ENCODE measurements at places on chromosomes 5 and 9.
A peak's percentile ranks its signal among the peaks of the same experiment; 100 is the strongest.

- DNase-seq: no peak
Observed at GRCh38 chr9:23467276-23467675, 358.8 kb downstream of the ELAVL2 start.

DNA sequence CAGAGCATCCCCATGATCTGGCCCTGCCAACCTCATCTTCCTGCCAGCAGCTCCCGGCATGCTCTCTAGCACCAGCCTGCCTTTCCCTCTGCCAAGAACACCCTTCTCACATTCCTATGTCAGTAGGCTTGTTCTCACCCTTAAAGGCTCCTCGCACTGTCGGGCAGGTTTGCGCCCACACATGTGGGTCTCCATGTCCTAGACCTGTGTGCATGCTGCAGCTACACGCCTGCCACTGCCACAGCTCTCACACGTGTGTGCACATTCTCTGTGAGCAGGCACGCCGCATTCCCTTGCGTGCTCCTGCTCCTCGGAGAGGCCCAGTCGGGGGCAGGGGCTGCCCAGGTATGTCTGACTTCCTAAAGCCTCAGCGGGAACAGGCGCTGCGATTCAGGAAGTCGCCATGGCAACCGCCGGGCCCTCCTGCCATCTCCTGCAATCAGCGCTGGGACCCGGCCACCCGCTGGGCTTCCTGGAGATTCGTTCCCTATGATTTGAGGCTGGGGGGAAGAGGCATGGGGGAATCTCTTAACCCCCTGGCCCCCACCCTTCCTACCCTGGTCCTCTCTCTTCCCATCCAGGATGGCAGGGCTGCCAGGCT lies 28.1 kb downstream of the NDUFA8 start:
- no peak for DNase-seq

GRCh38 chr9:38067859-38068681 lies 957 bp downstream of the SHB start:
- no peak for DNase-seq

- no peak for DNase-seq
Observed at GRCh38 chr5:169412831-169413230, 111.9 kb upstream of the SLIT3 start.

DNA sequence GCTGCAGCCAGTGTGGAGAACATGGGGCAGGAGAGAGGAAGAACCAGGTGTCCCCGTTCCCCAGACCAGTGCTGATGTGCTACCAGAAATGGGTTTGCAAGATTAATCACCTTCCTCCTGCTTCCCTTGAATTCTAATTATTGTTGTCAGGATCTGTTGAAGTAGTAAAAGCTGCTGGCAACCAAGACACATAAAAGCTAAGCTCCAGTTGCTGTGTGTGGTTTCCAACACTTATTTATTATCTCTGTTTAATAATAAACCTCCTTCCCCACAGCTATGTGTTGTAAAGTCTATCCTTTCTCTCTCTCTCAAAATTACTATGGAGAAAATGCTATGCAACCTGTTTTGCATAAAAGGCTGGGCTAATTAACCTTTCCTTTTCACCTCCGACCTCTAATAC lies 2.3 kb upstream of the RETREG1 start:
- DNase-seq: no peak

DNA sequence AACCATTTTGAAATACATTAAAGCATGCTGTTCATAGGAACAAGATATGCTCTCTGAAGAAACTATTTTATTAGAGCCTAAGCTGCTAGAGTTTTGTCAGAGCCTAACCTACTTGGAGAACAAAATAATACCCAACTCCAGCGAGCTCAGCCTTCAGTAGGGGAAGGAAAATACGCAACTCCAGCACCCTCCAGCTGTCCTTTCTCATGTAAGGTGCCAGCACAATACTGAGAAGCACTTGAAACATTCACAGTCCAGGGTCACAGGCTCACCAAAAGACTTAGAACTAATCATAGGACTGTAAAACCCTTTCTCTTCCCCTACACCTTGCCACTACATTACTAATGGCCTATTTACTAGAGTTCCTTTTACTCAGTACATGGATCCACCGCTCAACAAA lies 18.9 kb downstream of the DPYSL3 start:
- no peak for DNase-seq

GRCh38 chr5:72681781-72682180 lies 134.7 kb upstream of the TNPO1 start:
- DNase-seq: no peak

GRCh38 chr5:43073597-43074546 lies 33.8 kb upstream of the ANXA2R start:
- no peak for DNase-seq

DNA sequence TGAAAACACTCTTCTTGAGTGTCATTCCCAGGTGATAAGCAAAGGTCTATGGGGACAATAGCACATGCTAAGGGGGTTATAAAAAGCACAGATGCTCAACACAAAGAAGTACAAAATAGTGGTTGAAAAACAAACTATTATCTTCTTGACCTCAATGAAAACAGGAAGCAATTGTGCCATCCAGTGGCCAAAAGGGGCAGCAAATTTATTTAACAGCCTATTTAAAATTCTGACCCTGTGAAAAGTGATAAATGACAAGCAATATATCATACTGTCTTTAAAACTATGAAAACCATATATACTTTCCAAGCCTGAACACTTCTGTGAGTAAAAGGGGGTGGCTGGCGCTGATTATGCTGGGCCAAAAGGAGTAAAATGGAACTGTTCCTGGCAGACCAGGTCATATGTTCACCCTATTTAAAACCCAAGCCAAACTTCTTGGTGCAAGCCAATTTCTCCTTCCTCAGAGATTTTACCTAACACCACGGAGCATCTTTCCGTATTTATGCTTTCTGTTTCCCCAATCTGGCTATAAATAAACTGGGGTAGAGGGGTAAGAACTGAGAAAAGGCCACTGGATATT lies 29.7 kb downstream of the TEX10 start:
- DNase-seq: peak; percentile 46

GRCh38 chr9:137127301-137128157 lies 11.4 kb upstream of the GRIN1 start:
- no peak for DNase-seq

- DNase-seq: no peak
Observed at GRCh38 chr9:17875886-17876285, 297.0 kb downstream of the SH3GL2 start.

- DNase-seq: no peak
Observed at GRCh38 chr5:110027527-110028322, 338.0 kb downstream of the MAN2A1 start.

DNA sequence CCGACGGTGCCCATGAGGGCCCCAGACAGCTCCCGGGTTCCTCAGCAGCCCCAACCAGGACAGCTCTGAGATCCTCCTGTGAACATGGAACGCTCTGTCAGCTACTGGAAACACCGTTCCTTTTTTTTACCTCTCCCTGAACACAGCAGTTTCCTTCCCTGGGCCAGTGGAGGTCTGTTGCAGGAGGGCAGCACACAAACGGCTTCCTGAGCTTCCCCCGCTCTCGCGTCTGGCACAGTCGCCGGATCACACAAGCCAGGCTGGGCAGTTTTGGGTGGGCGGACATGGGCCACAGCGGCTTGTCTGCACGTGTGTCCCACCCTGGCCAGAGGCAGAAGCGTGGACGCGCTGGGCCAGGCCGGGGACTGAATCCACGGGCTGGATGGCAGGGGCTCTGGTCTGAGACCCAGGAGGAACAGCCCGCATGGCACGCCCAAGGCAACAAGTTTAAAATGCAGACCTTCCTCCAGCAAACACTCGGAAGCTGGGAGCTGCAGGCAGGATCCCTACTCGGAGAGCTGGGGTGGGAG lies 106.8 kb upstream of the SARDH start:
- no peak for DNase-seq

DNA sequence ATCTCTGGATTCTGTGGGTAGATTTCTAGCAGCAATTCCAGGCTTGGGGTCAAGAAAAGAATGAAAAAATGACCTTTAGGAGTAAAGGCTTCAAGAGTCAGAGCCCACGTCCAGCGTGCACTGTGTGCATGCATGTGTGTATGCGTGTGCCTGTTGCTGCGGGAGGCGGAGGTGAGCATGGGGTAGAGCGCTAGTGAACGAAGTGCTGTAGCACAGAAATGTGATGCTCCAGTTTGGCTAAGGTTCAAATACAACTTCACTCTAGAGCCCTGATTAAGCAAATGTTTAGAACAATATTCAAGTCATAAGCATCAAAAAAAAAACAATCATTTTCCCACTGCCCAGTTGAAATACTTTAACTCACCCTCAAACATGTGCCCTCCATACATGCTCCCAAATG lies 403.9 kb downstream of the ZNF608 start:
- DNase-seq: no peak

DNA sequence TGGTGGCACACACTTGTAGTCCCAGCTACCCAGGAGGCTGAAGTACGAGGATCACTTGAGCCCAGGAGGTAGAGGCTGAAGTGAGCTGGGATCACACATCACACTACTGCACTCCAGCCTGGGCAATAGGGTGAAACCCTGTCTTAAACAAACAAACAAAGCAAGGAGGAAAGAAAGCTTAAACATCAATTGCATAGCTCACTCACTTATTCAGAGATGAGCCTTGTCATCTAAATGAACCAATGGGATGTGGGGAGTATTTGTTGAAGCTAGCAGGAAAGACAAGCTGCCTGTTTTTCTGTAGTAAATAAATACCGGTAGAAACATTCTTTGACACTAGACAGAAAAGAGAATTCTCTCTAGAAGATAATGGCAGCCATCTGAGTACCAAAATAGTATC lies 161.0 kb upstream of the SLC12A2 start:
- no peak for DNase-seq

- peak; percentile 34 for DNase-seq
Observed at GRCh38 chr5:123937230-123937629, 425.3 kb downstream of the CSNK1G3 start.

- no peak for DNase-seq
Observed at GRCh38 chr5:25641124-25641523, 996.3 kb upstream of the CDH10 start.

DNA sequence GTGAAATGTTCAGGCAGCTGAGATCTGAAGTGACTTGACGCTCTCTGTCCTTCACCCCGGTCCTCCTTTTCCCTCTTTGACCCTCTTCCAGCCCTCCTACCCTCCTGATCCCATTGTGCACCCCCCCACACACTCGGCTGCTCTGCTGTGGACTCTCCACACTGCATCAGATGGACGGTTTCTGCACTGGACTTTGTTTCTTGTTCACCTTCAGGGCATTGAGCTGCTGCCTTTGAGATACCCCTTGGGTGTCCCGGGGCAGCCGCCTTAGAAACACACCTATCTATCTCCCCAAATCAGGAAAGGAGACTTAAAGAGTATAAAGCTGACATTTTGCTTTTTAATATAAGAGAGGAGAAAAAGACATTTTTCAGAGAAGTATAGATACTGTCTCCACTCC lies 27.5 kb downstream of the AMBP start:
- DNase-seq: no peak

DNA sequence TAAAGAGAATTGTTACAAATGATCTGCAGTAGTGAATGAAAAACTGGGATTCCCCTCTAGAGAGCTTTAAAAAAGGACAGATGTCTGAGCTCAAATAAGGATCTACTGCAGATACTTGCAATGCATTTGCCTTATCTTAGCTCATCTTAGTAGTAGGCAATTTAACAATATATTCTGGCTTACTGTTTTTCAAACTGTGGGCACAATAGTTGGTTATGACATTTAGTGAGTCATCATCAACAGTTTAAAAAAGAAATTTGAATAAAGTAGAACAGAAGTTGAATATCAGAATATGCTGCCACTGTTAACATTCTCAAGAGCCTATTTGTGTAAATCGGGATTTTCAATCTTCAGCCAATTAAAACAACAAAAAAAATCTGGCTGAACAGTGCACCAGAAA lies 6.7 kb upstream of the CAST start:
- no peak for DNase-seq

DNA sequence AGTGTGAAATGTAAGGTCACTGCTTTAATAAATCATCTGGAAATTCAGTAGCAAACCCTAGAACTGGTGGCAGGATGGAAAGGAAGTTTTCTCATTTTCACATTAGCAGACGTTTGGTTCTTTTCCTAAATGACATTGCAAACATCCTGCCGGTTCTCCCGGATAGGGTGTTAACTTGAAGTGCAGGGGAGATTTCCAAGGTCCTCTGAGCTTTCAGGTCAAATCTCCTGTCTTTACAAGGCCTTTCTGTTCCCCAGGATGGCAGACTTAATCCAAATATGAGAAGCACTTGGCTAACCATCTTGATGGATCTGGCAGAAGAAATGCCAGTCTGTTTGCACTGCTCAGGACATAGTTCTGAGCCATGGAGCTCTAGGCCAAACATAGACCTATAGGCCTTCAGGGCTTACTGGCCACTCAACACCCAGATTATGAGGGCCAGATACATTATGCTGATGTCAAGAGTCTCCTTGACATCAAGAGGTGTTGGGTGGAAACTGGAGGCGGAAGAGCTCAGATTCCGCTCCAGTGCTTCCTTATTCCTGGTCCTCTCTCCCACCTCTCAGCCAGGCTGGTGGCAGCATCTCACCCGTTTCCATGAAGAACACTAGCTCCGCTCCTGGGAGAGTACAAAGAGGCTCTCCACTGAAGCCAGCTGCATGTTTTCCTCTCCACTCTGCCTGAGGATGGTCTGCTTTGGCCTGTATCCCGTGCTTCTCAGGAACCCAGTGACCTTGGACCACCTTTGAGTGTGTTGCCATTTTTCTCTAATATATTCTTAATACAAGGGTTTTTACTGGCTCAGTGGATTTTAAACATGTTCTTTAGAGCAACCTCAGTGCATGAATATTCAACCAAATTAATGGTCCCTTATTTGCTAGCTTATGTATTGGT lies 61.0 kb downstream of the RALGPS1 start:
- DNase-seq: no peak

DNA sequence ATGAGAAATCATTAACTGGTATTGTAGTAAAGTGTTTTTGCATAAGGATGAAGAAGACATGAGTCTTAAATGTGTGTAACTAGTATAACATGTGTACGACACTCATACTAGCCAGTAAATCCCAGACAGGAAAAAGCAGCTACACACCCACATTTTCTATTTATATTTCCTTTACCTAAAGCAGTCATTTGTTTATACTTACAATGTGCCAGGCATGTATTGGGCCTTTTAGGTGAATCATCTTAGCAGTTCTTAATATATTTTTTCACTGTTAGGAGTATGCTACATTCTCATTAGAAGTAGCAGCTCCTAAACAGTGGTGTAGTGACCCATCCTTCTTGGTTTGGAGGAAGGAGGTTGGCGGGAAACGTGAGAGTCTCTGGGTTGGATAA lies 55.8 kb upstream of the TMC1 start:
- DNase-seq: no peak

DNA sequence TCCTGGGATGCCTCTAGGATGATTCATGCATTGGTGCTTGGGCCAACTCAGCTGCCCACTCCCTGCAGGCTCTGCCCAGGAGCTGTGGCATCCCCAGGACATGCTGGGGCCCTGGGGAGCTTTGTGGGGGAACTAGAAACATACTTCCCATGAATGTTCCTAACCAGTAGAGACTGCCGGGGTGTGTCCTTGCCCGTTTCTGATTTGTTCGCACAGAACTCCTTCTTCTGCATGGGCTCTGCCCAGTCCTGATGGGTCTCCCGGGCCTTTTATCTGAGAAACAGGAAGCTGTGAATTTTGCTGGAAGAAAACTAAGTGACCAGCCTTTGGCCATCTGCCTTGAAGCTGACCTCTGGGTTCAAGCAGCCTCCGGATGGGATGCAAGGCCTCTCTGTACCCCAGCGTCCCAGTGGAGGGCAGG lies 71.6 kb upstream of the RNU6ATAC start:
- no peak for DNase-seq

GRCh38 chr9:110936719-110937452 lies 101.4 kb downstream of the LPAR1 start:
- DNase-seq: no peak

All from globus pallidus (tissue), 1 donor.